ENCODE measurements at places on chromosomes 1 and 21.
A peak's percentile ranks its signal among the peaks of the same experiment; 100 is the strongest.

DNA sequence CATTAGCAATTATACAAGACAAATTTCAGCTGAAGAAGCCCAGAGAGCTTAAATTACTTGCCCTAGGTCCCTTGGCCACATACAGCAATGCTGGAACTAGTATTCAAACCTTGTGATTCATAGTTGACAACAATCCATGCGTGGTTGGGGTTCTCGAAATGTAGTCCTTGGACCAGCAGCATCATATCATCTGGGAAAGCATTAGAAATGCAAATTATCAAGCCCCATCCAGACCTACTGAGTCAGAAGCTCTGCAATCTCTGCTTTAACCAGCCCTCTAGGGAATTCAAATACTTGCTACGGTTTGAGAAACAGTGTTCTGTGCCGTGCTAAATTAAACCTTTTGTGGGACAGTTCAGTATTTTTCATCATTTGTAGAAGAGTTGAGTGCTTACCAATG, 65.1 kb downstream of the CLIC6 start:
- peaks cover 10% of the 10 kb centered on the region for H3K27me3 ChIP-seq
- H3K4me3 ChIP-seq = no peak overlapping the region
- H3K27ac ChIP-seq = no peak overlapping the region
- no peaks in the 10 kb centered on the region for H3K4me1 ChIP-seq
- no peak for DNase-seq

DNA sequence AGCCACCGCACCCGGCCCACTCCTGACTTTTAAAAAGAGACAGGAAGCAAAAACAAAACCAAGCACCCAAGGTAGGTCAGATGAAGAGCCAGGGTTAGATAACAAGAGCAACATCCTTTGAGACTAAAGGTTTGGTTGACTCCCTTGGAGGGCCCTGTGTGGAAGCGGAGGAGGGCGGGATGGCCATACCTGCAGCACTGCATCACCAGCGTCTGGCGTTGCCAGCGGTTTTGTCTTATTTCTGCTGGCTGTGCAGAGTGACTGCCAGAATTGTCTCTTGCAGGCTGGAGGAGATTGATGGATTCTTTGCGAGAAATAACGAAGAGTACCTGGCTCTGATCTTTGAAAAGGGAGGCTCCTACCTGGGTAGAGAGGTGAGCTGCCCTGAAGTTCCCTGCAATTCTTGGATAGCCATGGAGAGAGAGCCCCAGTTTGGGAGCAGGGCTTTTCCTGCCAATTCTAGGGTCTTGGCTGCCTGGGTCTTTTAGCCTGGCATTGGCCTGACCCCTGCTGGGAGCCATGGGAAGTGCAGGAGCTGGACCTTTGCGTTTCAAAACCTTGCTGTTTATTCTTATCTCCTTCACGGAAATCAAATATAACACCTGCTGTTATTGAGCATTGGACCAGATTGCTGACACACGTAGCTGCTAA, 24.0 kb downstream of the QSOX1 start:
- no peaks in the 10 kb centered on the region for H3K4me1 ChIP-seq
- no peaks in the 10 kb centered on the region for H3K27me3 ChIP-seq
- DNase-seq = peak; percentile 80
- H3K36me3 ChIP-seq = peaks cover 15% of the 10 kb centered on the region
- H3K27ac ChIP-seq = no peak overlapping the region
- H3K4me3 ChIP-seq = no peak overlapping the region

DNA sequence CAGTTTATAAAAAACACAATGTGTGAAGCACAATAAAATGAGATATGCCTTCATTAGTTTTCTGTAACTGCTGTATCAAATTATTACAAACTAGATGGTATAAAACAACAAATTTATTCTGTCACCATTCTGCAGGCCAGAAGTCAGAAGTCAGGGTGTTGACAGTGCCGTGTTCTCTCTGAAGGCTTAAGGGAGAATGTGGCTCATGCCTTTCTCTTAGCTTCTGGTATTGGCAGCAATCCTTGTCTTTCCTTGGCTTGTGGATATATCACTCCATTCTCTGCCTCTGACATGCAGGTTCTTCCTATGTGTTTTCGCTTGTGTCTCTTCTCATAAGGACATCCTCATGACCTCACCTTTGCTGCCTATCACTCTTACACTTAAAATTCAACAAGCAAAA, 10.1 kb downstream of the NEK7 start:
- peak overlapping the region; percentile 97 for H3K27ac ChIP-seq
- no peak for DNase-seq
- H3K36me3 ChIP-seq = peaks cover 10% of the 10 kb centered on the region
- H3K27me3 ChIP-seq = no peaks in the 10 kb centered on the region
- peak overlapping the region; percentile 53 for H3K4me3 ChIP-seq

DNA sequence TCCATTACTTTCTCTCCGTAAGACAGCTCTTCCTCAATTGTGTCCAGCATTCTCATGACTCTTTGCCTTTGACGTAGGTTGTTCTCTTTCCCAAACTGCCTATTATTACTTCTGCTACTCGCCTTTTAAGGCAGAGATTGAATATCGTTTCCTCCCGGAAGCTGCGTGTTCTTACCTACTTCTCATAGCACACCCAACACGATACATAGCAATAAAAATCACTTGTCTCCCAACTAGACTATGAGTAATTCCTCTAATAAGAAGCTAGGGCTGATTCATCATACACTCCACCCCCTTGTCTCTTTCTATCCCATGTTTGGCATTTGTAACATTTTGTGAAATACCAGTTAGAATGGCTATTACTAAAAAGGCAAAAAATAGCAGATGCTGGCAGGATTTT, 55.8 kb upstream of the SGIP1 start:
- H3K4me3 ChIP-seq = no peak overlapping the region
- H3K4me1 ChIP-seq = no peaks in the 10 kb centered on the region
- H3K36me3 ChIP-seq = no peaks in the 10 kb centered on the region

GRCh38 chr1:46199233-46199749, 1.1 kb upstream of the POMGNT1 start:
- peak overlapping the region; percentile 86 for H3K27ac ChIP-seq
- peaks cover 35% of the 10 kb centered on the region for H3K4me1 ChIP-seq
- DNase-seq = no peak
- H3K4me3 ChIP-seq = peak overlapping the region; percentile 86
- peaks cover 2% of the 10 kb centered on the region for H3K27me3 ChIP-seq

GRCh38 chr1:214416417-214416816, 135.0 kb downstream of the PTPN14 start:
- no peak overlapping the region for H3K4me3 ChIP-seq
- H3K4me1 ChIP-seq = peaks cover 6% of the 10 kb centered on the region
- no peak for DNase-seq

DNA sequence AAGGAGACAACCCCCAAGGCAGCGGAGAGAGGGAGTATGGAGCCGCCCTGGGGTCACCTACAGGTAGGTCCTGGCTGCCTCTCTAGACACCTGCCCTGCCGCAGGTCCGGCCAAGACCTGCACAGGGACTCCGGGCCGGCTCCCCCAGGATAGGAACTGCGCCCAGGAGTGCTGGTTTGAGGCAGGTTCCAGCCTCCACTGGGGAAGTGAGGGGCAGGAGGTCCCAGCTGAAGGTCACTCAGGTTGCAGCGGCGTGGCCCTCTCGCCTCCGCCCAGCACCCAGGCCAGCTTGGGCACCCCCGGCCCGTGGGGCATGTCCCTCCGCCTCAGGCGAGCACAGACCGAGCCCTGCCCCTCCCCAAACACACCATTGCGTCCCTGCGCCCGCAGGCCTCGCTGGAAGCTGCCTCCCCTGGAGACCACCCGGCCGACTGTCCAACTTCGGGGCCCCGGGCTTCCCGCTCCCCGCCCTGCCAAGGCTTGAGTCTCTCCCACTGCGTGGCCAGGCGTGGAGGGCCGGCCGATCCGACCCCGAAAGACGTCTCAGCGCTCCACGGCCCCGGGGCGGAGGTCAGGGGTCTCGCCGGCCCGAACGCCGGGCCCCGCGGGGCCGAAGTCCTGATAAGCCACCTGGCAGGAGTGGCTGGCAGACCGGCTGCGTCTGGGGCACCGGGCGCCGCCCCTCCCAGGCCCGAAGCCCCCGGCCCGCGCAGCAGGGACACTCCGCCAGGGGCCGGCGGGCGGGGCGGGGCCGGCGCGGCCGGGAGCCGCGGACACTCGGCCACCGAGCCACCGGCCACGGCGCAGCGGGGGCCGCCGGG, 1.4 kb upstream of the SKI start:
- H3K27ac ChIP-seq = peak overlapping the region; percentile 85
- peaks cover 28% of the 10 kb centered on the region for H3K36me3 ChIP-seq
- peaks cover 3% of the 10 kb centered on the region for H3K27me3 ChIP-seq
- H3K4me3 ChIP-seq = peak overlapping the region; percentile 53
- DNase-seq = no peak

- no peaks in the 10 kb centered on the region for H3K36me3 ChIP-seq
- no peak overlapping the region for H3K4me3 ChIP-seq
- H3K27ac ChIP-seq = no peak overlapping the region
- H3K4me1 ChIP-seq = peaks cover 1% of the 10 kb centered on the region
Measured at GRCh38 chr1:94709891-94710581, 110.1 kb upstream of the SLC44A3 start.

GRCh38 chr1:219666242-219666641, 53.3 kb upstream of the ZC3H11B start:
- no peaks in the 10 kb centered on the region for H3K36me3 ChIP-seq
- H3K4me3 ChIP-seq = no peak overlapping the region
- no peak overlapping the region for H3K27ac ChIP-seq
- no peaks in the 10 kb centered on the region for H3K4me1 ChIP-seq
- DNase-seq = no peak

DNA sequence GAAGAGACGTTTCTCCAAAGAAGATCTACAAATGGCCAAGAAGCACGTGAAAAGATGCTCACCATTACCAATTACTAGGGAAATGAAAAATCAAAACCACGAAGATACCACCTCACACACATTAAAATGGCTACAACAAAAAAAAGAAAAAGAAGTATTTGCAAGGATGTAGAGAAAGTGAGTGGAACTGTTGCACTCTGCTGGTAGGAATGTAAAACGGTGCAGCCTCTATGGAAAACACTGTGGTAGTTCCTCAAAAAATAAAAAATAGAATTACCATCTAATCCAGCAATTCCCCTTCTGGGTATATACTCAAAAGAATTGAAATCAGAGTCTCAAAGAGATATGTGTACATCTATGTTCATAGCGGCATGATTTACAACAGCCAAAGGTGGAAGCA, 115.4 kb upstream of the EDN2 start:
- H3K4me1 ChIP-seq = peaks cover 62% of the 10 kb centered on the region
- H3K4me3 ChIP-seq = no peak overlapping the region
- no peaks in the 10 kb centered on the region for H3K27me3 ChIP-seq
- H3K36me3 ChIP-seq = peaks cover 76% of the 10 kb centered on the region

DNA sequence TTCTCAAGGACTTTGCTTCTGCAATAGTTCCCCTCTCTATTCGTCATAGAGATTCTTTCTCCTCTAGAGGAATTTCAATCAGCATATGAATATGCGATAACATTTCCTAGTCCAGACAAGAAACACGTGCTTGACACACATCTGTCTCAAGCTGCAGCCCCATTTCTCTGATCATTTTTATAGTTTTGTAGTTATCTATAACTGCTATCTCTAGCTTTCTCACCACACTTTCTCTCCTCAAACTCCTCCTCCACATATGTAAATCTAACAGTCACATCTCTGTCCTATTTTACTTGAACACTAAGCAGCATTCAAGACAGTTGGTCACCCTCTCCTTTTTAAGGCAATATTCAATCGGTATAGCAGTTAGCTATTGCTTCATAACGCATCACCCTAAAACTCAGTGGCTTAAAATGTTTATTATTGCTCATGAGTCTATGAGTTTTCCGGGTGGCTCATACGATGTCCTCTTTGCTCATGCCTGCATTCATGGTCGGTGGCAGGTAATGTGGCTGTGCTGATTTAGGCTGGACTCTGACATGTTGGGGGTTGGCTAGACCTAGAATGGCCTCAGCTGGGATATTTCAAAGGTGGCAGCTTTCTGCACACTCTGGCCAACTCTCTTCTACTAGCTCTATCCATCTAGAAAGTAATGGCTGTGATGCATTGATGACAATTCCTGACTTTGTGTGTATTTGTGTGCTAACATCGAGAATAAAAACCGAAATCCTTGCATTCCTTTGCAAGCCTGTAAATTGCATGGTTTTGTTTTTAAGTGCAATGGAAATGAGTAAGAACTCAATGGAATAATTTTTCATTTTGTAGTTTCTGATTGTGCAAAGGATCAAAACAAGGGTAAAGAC, 20.6 kb downstream of the ATP6V1G3 start:
- peak; percentile 41 for DNase-seq
- no peaks in the 10 kb centered on the region for H3K36me3 ChIP-seq
- peak overlapping the region; percentile 99 for H3K27ac ChIP-seq
- peak overlapping the region; percentile 78 for H3K4me3 ChIP-seq

DNA sequence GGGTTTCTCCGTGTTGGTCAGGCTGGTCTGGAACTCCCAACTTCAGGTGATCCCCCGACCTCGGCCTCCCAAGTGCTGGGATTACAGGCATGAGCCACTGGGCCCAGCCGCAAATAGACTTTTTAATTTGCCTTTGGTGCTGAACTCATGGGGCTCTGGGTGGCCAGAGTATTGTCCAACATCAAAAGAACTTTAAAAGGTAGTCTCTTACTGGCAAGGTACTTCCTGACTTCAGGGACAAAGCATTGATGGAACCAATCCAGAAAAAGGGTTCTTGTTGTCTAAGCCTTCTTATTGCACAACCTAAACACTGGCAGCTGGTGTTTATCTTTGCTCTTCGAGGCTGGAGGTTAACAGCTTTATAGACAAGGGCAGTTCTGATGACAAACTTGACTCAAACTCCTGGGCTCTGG, 3.8 kb upstream of the KTI12 start:
- DNase-seq = no peak
- H3K27ac ChIP-seq = no peak overlapping the region
- peaks cover 8% of the 10 kb centered on the region for H3K4me1 ChIP-seq
- H3K36me3 ChIP-seq = peaks cover 78% of the 10 kb centered on the region
- no peak overlapping the region for H3K4me3 ChIP-seq

- no peak overlapping the region for H3K4me3 ChIP-seq
- H3K4me1 ChIP-seq = no peaks in the 10 kb centered on the region
- H3K36me3 ChIP-seq = no peaks in the 10 kb centered on the region
- no peak for DNase-seq
- no peaks in the 10 kb centered on the region for H3K27me3 ChIP-seq
Measured at GRCh38 chr1:211616231-211616964, 37.4 kb upstream of the SLC30A1 start.

DNA sequence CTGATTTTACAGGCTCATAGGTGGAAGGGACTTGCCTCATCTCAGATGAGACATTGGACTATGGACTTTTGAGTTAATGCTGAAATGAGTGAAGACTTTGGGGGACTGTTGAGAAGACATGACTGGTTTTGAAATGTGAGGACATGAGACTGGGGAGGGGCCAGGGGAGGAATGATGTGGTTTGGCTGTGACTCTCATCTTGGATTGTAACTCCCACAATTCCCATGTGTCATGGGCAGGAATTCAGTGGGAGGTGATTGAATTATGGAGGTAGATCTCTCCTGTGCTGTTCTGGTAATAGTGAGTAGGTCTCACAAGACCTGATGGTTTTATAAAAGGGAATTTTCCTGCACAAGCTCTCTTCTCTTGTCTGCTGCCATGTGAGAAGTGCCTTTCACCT, 20.8 kb downstream of the SCYL3 start:
- H3K4me1 ChIP-seq = peaks cover 5% of the 10 kb centered on the region
- H3K36me3 ChIP-seq = peaks cover 92% of the 10 kb centered on the region
- no peak overlapping the region for H3K27ac ChIP-seq
- H3K27me3 ChIP-seq = no peaks in the 10 kb centered on the region
- DNase-seq = no peak
- H3K4me3 ChIP-seq = no peak overlapping the region

- H3K4me3 ChIP-seq = no peak overlapping the region
- H3K36me3 ChIP-seq = no peaks in the 10 kb centered on the region
- no peak for DNase-seq
Measured at GRCh38 chr1:232105561-232105960, 479.0 kb downstream of the DISC1 start.

- peaks cover 15% of the 10 kb centered on the region for H3K4me1 ChIP-seq
- DNase-seq = no peak
- no peak overlapping the region for H3K27ac ChIP-seq
- H3K27me3 ChIP-seq = peaks cover 4% of the 10 kb centered on the region
- no peaks in the 10 kb centered on the region for H3K36me3 ChIP-seq
Measured at GRCh38 chr1:11456965-11457364, 22.0 kb upstream of the DISP3 start.
